Left lung (tissue), 14 donors: ENCODE measurements at places on chromosomes 2 and 18.

- DNase-seq, result no peak
Measured at GRCh38 chr2:74562126-74562775, 7.7 kb downstream of the DOK1 start.

GRCh38 chr2:174376967-174377366 is 18.6 kb upstream of the SCRN3 start:
- no peak for DNase-seq

GRCh38 chr18:74731097-74731496 is 133.4 kb downstream of the ZNF407 start:
- no peak for DNase-seq

GRCh38 chr2:467543-467891 is 179.6 kb upstream of the ALKAL2 start:
- DNase-seq, result no peak

GRCh38 chr18:48445540-48445939 is 36.4 kb upstream of the ZBTB7C start:
- peak; percentile 60 for DNase-seq
